GM23338 (cell line): ENCODE measurements at places on chromosomes 11 and 22. TPM values are rescaled to one million over a fixed set of nuclear protein-coding genes. Genes with fewer than 3 reads are reported as not detected.

The VPREB1 gene
- total RNA-seq, result not detected in 2 replicates

The ARCN1 gene
- 106 and 109 TPM in 2 replicates for total RNA-seq

The XKR3 gene
- total RNA-seq, result not detected in 2 replicates

The PACSIN2 gene
- 47.0 and 57.3 TPM in 2 replicates for total RNA-seq

The PARVB gene
- total RNA-seq, result 7.7 and 15.5 TPM in 2 replicates

The RASSF10 gene
- 1.8 and 4.0 TPM in 2 replicates for total RNA-seq

The MMP7 gene
- not detected in 2 replicates for total RNA-seq

The CNIH2 gene
- 9.2 and 10.8 TPM in 2 replicates for total RNA-seq

The TMEM86A gene
- 0.45 and 0.70 TPM in 2 replicates for total RNA-seq

The KRTAP5-11 gene
- total RNA-seq, result not detected in 2 replicates

The FAM181B gene
- total RNA-seq, result 0.87 and 1.5 TPM in 2 replicates

The CYTH4 gene
- not detected in 2 replicates for total RNA-seq

The TRIM49 gene
- total RNA-seq, result 0.27 TPM in 1 of 2 replicates, not detected in the other

The PUS3 gene
- total RNA-seq, result 24.1 and 35.8 TPM in 2 replicates

The SMC1B gene
- total RNA-seq, result not detected in 2 replicates

The C2CD3 gene
- 25.6 and 29.5 TPM in 2 replicates for total RNA-seq

DNA sequence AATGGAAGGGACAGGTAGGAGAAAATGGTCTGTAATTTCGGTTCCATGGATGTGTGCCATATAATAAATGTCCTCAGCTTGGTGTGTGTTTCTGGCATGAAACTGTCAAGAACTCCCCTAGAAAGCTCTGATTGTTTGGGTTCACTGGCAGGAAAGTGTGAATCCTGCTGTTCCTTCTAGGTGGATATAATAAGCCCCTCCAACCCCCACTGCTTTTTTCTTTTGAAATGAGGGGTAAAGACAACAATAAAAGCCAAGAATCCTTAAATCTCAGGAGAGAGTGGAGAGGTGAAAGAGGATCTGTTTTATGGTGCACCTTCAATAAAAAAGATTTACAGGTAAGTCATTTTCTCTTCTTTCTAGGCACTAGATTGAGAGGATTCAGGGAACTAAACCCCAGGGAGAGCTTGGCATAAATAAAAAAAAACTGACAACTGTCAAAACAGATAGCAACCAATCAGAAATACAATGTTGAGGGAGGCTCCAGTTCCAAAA is 74.9 kb downstream of the CACNG2 start:
- no peak for DNase-seq

DNA sequence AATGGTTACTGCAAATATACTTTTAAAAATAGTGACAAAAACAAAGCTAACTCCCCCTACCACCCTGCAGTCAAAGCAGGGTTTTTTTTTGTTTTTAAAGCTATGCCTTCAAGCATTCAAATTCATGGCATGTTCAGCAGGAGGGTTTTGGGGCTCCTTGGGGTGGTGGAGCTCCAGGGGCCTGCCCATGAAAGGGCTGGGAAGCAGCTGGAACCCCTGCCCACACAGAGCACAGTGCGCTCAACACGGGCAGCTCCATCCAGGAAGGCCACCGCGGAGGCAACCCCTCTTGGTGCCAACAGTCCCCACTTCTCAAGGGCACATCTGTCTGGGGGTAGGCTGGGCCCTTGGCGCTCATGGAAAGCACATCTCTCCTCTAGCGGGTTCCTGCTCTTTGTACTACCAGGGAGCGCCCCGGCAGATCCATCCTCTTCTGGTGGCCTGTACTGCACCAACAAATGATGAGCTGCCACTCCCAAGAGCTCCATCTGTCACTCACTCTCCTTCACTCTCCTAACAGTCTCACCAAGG is 16.6 kb upstream of the PHLDA2 start:
- peak; percentile 39 for DNase-seq

GRCh38 chr11:2762451-2762850 is 62.7 kb upstream of the KCNQ1OT1 start:
- DNase-seq, result no peak

DNA sequence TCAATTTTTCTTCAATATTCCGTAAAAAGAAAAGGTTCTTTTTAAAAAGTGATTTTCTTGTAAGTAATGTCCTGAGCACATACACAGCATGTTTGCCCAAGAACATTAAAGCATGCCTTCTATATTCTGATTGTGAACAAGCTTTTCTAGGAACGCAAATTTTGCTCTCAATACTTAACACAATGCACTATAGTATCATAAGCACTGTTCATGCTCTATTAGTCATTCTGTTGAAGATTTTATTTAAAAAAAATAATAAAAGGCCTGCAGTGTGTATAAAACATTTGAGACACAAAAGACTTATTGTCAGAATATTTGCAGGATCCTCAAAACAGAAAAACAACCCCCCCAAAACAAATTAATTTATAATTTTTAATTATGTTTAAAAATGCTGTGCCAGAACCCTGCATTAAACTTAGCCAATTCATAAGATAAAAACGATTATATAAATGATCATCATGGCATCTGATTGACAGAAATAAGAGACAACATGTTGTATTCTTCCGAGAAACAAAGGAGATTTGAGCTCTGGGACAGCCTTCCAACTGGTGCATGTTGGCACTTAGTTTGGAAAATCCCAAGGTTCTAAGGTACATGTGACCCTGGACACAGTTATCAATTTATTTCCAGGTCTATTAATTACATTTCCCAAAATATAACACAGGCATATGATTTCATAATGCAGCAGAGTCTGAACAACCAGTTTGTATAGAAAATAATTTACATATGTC is 13.1 kb downstream of the MTMR2 start:
- DNase-seq, result no peak

DNA sequence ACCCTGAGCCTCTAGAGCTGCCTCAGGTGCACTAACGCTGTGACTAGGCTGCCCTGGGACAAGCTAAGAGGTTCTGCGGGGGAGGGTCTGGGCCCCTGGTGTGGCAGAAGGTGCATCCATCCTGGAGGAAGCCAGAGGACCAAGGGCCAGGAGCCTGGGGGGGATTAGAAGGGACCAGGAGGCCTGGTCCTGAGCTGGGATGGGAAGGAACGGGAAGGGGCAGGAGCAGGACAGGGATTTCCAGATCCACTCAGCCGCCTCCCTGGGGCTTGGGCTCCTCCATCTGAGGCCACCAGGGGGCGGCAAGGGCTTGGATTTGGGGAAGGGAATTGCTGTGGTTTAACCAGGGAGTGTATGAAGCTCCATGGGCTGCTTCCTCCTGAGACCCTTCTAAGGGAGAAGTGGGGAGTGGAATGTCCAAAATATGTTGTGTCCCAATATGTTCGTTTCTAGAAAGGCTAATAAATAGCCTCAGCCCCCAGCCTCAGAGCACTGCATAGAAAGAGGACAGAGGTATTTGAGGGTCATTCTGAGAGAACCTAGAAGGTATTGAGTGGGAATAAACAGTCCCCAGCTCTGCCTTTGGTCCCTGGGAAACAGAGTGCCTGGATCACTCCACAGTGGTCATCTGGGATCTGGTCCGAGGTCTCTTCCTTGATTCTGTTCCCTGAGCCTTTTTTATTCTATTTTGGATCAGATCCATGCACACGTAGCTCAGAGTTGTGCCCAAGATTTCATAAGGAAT is 17.4 kb upstream of the PRAME start:
- peak; percentile 84 for DNase-seq

- DNase-seq, result peak; percentile 16
Measured at GRCh38 chr11:75673977-75674582, 5.2 kb upstream of the MAP6 start.

DNA sequence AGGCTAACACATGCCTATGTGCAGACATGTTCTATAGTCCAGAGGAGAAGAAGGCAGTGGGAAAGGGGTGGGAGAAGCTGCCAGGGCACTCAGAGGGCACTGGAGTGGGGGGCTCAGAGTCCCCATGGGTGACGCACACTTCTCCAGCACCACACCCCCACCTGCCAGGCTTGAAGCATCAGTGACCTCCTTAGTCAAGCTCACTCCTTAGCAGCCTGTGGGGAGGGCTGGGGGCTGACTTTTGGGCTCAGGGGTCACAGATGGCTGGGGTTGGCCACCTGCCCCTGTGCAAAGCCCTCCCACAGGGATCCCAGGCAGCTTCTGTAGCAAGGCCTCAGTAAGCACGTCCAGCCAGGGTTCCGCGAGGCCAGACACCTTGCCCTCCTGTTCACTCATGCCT is 18.8 kb downstream of the TRIM29 start:
- no peak for DNase-seq

- DNase-seq, result peak; percentile 68
Measured at GRCh38 chr11:101010899-101011298, 118.7 kb downstream of the PGR start.

GRCh38 chr11:34308049-34308912 is 49.5 kb downstream of the ABTB2 start:
- DNase-seq, result no peak

DNA sequence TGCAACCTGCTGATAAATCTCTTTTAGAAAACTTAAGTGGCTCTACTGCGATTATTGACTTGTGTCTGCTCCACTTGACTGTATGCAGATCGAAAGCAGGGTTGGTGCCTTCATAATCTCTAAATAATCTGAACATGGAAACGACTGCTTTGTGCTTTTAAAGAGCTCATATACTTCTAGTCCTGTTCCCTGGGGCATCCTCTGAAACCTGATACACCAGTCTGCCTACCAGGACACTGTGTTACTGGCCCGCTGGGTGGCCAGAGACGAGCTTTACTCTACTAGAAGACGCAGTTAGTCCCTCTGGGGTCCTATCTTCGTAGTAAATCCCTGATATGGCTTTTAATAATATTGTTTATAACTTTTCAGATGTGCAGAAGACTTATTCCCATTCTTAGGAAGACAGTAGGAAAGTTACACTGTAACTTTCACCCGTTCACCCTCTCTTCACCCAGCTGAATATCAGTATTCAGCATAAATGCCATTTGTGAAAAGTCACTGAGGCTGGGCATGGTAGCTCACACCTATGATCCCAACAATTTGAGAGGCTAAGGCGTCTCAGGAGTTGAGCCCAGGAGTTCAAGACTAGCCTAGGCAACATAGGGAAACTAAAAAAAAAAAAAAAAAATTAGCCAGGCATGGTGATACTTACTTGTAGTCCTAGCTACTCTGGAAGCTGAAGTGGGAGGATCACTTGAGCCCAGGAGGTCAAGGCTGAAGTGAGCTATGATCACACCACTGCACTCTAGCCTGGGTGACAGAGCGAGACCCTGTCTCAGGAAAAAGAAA is 9.0 kb upstream of the HTR3B start:
- peak; percentile 58 for DNase-seq

DNA sequence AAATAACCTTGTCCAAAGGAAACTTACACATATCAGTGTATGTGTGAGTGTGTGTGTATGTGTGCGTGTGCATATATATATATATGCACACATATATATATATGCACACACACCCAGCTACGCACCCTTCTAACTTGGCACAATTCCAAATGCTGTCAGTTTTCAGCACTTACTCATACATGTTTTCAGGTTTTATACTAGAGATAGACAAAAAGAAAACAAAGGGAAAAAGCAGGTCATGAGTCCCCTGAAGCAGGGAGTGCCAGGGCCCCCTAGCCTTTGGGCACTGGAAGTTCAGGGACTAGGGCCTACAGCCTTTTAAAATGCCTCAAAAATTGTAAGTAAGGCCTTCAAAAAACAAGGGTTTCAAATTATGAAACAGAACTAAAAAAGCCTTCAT is 265.4 kb downstream of the CADM1 start:
- peak; percentile 38 for DNase-seq

- DNase-seq, result peak; percentile 90
Measured at GRCh38 chr11:117226388-117227385, 5.2 kb downstream of the PCSK7 start.

DNA sequence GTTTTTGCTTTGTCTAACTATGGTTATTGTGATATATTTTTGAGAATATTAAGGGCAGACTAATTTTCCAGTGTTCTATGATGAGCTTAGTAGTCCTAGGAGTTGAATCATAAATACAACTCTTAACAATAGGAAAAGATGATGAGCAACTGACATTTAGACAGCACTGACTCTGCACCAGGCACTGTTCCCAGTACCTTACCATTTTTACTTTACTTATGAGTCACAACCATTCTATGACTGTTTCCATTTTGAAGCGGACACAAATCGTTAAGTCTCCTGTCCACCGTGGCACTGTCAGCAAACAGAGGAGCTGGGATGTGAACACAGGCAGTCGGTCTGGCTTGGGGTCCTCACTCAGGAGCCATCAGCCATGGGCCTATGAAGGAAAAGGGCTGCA is 3.4 kb upstream of the SCGB2A2 start:
- DNase-seq, result no peak

DNA sequence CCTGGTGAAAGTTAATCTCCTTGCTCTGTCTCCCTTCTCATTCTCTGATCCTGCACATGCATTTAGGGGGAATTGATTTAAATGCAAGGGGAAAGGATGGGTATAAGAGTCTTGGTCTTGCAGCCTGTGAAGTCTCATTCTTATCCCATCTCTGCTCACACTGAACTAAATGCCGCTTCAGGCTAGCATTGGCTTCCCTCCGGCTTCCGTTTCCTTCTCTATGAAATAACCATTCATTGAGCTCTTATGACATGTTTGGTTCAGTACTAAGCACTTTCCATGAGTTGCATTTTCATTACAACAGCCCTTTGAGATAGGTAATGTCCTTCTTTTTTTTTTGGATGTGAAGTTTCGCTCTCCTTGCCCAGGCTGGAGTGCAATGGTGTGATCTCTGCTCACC is 5.6 kb downstream of the ZBTB16 start:
- DNase-seq, result no peak

DNA sequence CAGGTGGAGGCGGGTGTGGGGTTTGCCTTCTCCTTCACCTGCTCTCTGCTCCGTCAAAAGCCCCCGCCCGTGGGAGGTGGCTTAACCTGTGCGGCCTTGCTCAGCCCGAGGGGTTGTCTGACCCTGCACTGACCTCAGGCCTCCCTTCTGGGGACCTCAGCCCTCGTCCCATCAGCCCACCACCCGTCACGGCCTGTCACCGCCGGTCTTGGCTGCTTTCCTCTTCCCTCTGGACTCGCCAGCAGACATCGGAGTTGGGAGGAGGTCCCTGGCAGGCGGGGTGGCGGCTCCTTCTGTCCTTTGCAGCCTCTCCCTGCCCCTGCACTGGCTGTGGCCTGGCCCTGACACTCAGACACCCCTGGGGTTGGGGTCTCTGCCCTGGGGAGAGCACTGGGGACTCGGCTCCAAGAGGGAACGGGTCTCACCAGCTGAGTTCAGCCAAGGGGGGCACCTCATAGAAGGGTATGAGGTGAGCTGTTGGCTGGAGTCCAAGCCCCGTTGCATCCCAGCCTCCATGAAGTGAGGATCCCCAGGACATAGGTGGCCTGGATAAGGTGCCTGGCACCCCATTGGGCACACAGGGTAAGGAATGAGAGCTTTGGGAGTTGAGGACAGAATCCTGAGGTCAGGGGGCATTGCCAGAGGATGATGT is 999.6 kb downstream of the BRD1 start:
- DNase-seq, result no peak

GRCh38 chr11:78808923-78809322 is 234.3 kb upstream of the NARS2 start:
- DNase-seq, result no peak
